Astrocyte of the hippocampus (primary cell): ENCODE measurements at places on chromosomes 5 and 9.

- no peak for DNase-seq
These were observed 121.4 kb upstream of the CACNA1B start for GRCh38 chr9:137756045-137756744.

GRCh38 chr5:58182287-58182841 lies 277.5 kb downstream of the PLK2 start:
- DNase-seq, result peak; percentile 14

DNA sequence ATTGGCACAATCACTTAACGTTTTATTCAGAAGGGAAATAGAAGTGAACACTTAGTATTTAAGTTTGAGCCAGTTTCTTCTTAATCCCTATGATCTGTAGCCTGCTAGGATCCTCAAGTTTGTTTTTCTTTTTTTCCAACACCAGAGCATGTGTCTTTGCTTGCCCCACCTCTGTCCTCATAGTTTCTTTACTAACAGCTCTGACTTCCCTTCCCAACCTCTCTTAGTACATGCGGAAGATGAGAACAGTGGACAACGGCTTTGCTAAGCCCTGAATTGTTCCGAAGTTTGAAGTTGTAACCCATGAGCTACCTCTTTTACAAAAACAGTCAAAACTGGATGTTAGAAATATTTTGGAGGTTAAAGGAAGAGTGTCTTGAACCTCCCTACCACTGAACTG lies 61.7 kb upstream of the TAF11L2 start:
- no peak for DNase-seq

GRCh38 chr5:9376363-9377117 lies 169.3 kb downstream of the SEMA5A start:
- no peak for DNase-seq

GRCh38 chr9:1550636-1551035 lies 464.5 kb upstream of the SMARCA2 start:
- no peak for DNase-seq

- peak; percentile 55 for DNase-seq
These were observed 72.3 kb downstream of the XRCC4 start for GRCh38 chr5:83149671-83150070.

GRCh38 chr5:114977979-114978573 lies 191.6 kb downstream of the TRIM36 start:
- DNase-seq, result no peak

- no peak for DNase-seq
These were observed 176.1 kb downstream of the PCSK1 start for GRCh38 chr5:96256795-96257470.

DNA sequence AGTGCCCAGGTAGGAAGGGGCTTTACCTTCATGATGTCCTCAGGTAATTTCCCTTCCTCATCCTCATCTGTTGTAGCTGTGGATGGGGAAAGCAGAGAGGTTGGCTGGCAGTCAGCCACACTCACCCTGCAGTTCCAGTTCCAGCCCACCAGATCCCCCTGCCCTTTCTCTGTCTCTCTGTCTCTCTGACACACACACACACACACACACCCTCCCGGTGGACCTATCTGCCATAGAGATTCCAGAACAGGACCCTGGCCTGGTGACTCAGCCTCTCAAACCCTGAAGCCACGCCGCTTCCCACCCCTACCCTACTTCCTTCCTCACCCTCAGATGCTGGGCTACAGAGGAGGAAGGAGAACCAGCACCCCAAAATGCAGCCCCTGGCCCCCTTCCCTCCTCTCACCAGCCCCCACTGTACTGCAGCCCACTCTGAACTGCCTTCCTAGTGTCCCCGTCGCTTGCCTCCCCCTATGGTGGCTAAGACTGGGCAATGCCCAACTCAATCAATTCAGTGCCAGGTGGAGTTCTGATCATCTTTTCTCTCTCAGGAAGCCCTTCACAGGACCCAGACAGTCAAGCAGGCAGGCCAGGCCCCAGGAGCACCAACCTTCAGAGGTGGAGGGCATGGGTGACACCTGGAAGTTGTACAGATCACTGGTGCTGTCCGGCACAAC lies 4.8 kb downstream of the IRF1 start:
- DNase-seq, result no peak

- peak; percentile 94 for DNase-seq
These were observed 202.7 kb upstream of the CDKN2B start for GRCh38 chr9:22211588-22212360.

DNA sequence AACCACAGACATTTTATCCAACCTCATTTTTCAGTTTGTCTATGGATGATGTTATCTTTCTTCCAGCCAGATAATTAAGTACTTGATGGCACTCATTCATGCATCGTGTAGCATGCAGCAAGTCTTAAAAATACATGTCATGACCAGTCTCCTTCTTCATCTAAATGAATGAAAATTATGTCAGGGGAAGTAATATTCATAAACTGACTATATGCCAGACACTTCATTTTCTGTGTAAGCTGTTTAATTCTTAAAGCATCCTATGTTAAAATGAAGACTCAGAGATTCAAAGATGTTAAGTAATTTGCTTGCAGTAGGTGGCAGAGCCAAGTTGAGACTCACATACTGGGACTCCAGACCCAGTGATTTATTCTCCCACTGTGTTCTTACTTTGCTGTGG lies 181.7 kb upstream of the CD180 start:
- no peak for DNase-seq

GRCh38 chr9:7186175-7186574 lies 428.4 kb downstream of the KDM4C start:
- peak; percentile 64 for DNase-seq

GRCh38 chr5:32443145-32443540 lies 1.4 kb downstream of the ZFR start:
- no peak for DNase-seq

DNA sequence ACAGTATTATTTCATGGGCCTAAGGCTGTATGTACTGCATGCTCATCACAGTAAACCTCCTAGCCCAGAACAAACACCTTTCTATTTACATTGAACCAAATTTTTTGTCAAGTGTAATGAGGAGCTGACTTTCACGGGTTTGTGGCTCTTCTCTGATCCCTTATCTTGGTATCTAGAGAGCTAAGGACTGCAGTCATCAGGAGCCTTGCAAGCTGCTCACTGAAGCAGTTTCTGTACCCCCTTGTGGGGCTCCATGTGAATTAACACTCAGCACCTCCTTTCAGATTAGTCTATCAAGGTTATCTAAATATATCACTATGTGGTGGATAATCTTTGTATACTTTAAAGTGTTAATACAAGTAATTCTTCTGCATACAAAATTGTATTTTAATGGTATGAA lies 108.2 kb downstream of the AUH start:
- DNase-seq, result no peak

- DNase-seq, result no peak
These were observed 4.9 kb upstream of the GAPT start for GRCh38 chr5:58486290-58486689.

DNA sequence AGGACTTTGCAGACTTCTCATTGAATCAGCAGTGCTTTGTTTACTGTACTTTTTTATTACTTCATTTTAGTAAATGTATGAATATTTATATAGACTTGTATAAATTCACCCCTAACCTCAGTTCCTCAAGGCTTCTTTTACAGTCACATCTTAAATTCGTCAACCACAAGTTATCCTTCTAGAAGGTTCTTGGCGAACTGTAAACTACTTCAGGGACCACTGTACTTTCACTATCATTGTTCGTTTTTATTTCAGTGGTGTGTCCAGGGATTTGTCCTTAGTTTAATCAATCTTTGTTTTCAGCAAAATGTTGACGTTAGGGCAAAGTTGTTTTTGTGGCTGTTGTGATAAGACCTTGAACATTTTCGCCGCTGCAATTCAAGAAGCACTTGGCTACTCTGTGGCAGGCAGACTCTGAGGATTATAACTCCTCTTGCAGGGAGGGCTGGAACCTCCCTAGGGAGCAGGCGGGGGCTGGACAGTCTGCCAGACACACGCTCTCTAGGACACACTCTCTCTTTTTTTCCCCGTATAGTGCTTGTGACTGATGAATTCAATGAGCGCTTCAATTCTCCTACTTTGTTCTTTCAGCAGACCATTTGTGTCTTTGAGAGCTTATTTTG lies 252.8 kb downstream of the FBXL7 start:
- peak; percentile 32 for DNase-seq

DNA sequence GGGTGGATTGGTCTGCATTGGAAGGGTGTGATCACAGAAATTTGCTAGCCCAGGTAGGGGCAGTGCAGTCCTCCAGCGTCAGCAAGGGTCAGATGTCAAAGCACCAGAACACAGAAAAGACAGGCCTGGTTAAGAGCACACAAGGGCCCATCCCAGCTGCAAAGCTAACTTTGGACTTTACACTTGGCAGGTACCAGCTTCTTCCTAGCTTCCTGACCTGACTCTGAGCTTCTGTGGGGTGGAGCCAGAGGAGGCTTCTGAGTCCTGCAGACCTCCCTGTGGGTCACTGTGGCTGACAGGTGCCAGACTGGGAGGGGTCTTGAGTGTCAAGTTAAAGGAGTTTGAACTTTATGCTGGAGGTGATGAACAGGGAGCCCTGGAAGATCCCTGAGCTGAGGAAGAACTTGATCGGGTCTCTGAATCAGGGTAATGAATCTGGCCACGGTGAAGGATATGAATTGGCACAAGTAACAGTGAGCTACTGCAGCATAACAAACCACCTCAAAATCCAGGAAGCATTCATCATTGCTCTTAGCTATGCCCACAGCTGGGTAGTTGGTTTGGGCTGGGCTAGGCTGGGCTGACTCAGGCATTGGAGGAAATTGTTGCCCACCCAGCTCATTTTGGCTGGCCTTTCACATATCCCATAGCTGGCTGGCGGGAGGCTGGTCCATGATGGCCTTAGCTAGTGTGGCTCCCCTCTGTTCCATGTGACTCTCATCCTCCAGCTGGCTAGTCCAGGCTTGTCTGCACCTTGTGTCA lies 63.4 kb downstream of the BARX1 start:
- no peak for DNase-seq

DNA sequence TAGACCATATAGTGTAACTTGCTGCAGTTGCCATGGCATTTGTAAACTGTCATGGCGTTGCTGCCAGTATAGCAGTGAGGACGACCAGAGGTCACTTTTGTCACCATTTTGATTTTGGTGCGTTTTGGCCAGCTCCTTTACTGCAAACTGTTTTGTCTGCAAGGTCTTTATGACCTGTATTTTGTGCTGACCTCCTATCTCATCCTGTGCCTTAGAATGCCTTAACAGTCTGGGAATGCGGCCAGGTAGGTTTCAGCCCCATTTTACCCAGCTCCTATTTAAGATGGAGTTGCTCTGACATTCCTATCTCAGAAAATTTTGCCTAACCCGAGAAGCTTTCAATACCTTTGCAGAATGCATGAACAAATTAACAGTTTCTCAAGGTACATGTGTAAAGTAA lies 914.4 kb upstream of the ACO1 start:
- no peak for DNase-seq

DNA sequence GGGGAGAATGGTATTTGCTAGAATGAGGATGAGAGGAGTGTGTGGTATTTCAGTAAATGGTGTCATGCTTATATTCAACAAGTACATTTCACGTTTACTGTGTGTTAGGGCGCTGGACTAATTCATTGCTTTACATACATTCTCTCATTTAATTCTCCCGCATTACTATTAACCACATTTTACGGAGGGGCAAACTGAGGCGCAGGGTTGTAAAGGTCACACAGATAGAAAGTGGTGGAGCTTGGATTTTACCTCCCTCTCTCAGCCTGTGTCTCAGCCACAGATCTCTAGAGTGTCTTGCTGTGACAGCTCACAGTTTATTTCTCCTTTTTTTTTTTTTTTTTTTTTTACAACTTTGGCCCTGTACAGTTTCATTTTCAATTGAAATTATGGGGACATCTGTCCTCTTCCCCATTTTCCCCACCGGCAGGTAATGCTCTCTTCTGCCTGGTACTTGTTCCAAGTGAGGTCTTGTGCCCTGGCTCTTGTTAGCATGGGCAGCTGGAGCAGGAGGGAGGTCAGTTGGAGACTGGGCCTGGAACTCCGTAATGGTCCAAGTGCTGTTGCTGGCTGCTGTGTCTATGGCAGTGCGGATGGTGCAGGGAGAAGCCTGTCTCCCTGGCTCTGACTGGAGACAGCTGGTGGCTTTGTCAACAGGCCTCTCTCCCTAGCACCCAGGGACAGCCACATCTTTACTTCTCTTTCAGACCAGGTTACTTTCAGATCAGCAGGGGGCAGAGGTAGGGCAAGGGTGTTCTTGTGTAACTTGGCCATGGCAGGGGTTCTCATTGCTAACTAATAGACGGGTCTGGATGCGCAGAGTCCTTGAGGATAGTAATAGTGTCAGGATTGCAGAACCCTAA lies 20.5 kb upstream of the NDST1 start:
- peak; percentile 58 for DNase-seq

DNA sequence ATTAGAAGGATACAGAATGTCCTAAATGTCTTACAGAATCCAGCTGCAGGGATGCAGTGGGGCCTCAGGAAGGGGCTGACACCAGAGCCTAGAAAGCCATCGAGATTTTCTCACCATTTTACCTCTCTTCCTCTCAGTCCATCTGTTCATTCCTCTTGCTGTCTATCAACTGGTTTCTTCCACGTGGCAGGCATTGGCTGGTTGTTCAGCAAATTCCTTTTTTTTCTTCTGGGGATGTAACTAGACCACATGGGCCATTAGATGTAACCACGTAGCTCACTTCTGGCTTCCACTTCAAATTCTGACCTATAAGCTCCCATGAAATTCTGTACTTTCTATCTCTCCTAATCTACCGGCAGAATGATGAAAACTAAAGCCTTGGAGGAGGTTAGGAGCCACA lies 93.6 kb upstream of the MTAP start:
- DNase-seq, result no peak

GRCh38 chr9:123311250-123311752 lies 42.9 kb upstream of the STRBP start:
- no peak for DNase-seq

DNA sequence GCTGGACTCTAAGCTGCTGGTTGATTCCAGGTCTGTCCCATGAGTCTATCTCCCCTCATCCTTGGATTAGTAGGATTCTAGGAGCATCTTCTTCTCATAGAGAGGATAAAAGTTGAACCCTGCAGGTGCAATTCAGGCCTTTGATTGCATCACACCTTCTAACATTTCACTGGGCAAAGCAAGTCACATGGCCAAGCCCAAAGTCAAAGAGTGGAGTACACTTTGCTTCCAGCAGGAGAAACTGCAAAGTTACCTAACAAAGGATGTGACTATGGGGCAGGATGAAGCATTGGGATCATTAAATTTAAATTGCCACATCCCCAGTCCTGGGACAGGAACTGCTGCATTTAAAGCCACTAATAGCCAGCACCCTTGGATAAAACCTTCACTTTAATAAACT lies 51.0 kb upstream of the EGFLAM start:
- DNase-seq, result no peak

- no peak for DNase-seq
These were observed 1.2 kb downstream of the LCN9 start for GRCh38 chr9:135664266-135664665.

- peak; percentile 30 for DNase-seq
These were observed 43.4 kb upstream of the KIAA1958 start for GRCh38 chr9:112443200-112443599.

DNA sequence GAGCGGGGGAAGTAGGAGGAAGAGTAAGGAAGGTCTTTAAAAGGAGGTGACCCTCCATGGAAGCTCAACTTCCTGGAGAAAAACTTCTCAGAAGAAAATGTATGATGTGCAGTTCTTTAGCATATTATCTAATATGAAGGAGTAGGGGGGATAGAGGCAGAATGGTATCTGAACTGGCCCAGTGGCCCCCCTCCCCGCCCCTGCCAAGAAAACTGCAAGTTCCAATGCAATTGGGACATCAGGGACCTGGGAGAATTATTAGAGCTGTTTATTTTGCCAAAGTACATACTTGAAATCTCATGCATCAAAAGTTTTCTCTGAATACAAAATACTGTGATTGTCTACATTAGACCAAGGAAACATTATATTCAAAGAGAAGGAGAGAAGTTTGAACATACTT lies 40.6 kb upstream of the GAS1 start:
- no peak for DNase-seq
